A375 (cell line): ENCODE measurements at places on chromosomes 5 and 9. TPM values are rescaled to one million over a fixed set of nuclear protein-coding genes. Genes with fewer than 3 reads are reported as not detected.

Gene FIBCD1
- total RNA-seq: 1.1 and 6.1 TPM in 2 replicates

Gene PCDHA11
- 1.9 and 4.9 TPM in 2 replicates for total RNA-seq

Gene PCDHGA6
- total RNA-seq: 1.2 and 1.5 TPM in 2 replicates

Gene NOP16
- 162 and 174 TPM in 2 replicates for total RNA-seq

Gene SLC6A7
- total RNA-seq: not detected in 2 replicates

Gene ANKRA2
- 9.1 and 11.6 TPM in 2 replicates for total RNA-seq

Gene MYMK
- not detected in 2 replicates for total RNA-seq

Gene WWC1
- total RNA-seq: 3.1 and 4.7 TPM in 2 replicates

Gene IRX4
- total RNA-seq: 0.15 and 0.53 TPM in 2 replicates

Gene DOLK
- 15.7 and 19.6 TPM in 2 replicates for total RNA-seq

Gene SLIT3
- 0.05 TPM in 1 of 2 replicates, not detected in the other for total RNA-seq
